ENCODE measurements at places on chromosomes 7 and 10.
A peak's percentile ranks its signal among the peaks of the same experiment; 100 is the strongest.

DNA sequence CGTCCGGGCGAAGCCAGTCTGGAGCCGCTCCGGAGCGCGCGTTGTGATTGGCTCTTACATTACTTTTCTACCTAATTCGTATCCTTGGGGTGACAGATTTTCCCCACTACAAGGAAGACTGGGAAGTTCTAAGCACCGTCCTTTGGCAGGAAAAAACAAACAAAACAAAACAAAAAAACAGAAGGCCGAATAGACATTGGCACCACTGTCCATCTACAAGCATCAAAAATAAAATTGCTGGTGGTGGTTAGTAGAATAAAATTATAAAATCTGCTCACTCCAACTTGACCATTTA, 651 bp upstream of the SKAP2 start:
- no peak for DNase-seq

GRCh38 chr10:131805696-131806095, 95.1 kb upstream of the PPP2R2D start:
- DNase-seq, result no peak

GRCh38 chr10:124989526-124989925, 47.6 kb downstream of the ZRANB1 start:
- DNase-seq, result peak; percentile 41

DNA sequence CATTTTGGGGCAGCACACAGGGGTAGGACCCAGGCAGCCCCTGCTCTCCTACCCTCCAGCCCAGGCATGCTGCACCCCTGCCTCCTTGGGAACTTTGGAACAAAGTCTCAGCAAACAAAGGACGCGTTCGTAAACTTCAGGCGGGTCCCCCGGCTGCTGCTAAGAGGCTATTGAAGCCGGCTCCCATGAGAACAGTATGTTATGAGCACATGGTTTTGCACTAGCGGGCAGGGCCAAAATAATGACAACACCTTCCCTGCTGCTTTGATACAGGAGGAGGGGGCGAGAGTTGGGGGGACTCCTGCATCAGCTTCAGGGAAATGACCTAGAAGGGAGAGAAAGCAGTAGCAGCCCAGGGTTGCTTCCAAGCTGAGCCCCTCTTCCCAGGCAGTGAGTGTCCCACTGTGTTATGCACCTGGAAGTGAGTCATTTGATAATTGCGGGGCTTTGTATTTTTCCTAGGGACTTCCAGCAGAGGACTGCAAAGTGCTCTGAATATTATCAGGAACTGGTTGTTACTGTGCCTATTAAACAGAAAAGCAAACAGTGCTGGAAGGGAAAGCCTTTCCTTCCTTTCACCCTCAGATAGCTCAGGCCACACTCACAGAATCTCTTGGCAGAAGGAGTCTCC, 6.9 kb downstream of the ITPRIP start:
- DNase-seq, result peak; percentile 94

- no peak for DNase-seq
These were observed 29.0 kb upstream of the PRSS1 start for GRCh38 chr7:142720172-142720773.

DNA sequence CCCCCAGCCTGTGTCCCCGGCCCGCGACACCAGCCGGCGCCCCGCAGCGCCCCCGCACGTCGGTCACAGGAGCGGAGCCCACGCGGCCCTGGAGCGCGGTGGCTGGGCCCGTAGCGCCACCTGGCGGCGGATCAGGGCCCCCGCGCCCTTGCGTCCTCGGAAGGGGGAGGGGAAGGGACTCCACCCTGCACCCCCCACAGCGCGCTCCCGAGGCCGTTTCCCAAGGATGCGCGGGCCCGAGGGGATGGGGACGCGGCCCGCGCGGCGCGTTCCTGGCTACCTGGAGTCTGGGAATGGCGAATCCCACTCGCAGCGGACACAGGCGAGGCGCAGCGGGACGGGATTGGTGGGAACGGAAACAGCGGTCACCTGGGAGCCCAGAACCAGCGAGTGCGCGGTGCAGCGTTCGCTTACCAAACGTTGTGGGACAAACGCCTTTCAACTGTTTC, 23.8 kb upstream of the MKI67 start:
- DNase-seq, result peak; percentile 50

DNA sequence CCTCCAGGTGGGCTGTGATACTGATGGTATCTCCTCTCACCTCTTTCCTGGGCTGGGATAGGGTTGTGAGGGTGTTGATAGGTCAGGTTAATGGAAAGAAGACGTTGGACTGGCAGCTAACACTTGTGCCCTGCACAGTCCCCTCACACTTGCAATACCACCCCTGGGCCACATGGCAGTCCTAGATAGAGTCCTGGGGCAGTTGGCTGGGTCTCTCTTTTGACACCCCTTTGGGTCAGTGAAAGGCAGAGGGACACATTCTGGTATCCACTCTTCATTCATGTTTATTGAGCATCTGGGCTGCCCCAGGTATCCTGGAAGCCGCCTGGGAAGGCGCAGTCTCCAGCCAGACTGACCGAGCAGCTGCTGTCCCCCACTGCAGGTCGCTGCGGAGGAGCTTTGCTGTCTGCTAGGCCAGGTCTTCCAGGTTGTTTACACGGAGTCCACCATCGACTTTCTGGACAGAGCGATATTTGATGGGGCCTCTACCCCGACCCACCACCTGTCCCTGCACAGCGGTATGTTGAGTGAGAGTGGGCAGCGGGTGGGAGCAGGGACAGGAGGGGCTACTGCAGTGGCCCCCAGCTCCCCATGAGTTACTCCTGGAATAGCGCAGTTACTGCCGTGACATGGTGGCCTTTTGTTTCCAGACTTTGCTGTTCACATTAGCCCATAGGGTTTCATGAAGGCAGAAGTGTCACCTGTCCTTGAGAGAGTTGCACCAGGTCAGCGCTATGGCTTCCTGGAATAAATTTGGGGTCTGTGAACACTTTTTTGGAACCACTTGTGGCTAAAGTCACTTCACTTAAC, 19.1 kb downstream of the NACAD start:
- DNase-seq, result no peak

- no peak for DNase-seq
These were observed 12.1 kb downstream of the AVL9 start for GRCh38 chr7:32507414-32507813.

DNA sequence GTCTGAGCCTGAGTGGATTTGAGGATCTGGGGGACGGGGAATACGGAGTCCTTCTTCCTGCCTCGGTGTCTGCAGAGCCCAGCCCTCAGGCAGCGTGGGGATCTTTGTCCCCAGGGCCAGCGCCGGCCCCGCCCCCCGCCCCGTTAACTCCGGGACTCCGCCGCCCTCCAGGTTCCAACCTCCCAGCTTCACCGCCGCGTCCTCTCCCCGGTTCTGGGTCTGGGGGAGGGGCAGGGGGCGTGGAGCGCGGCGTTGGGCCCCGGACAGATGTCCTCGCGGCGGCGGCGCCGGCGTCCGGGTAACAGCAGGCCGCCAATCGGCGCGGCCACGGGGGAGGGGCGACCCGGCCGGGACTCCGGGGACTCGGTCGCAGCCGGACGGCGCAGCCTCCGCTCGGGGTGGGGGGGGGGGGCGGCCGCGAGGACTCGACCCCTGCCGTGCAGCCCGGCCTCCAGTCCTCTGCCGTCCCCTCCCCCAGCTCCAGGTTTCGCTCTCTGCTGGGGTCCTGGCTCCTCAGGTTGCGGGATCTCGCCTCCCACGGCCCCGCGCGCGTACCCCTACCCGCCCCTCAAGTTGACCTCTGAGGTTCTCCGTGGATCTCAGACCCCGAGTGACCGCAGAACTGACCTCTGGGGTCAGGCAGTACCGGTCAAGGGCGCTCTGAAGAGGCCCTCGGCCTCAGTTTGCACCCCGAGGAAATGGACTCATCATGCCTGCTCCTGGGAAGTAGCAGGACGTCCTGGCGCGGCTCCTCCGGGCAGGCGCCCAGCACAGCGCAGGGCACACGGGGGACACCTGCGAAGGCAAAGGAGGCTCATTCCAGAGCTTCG, 2.3 kb upstream of the ELFN1 start:
- no peak for DNase-seq

- DNase-seq, result no peak
These were observed 201.4 kb downstream of the HECW1 start for GRCh38 chr7:43313628-43314378.

DNA sequence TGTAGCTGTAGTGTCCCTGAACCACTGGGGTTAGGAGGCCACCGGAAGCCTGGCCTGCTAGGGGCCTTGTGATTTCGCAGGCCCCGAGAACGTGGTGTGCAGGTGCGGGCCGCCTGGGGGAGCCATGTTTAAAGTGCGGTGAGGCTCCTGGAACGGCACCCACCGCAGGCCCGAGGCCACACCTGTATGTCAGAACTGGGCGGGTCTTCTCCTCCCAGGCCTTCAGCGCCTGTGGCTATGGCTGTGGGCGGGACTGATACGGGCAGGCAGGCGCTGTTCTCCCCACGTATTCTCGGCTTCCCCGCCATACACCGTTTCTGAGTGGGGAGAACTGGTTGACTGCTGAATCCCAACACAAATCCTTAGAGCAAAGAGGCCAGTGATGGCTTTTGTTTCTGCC, 74.8 kb downstream of the DNAJB6 start:
- DNase-seq, result no peak

DNA sequence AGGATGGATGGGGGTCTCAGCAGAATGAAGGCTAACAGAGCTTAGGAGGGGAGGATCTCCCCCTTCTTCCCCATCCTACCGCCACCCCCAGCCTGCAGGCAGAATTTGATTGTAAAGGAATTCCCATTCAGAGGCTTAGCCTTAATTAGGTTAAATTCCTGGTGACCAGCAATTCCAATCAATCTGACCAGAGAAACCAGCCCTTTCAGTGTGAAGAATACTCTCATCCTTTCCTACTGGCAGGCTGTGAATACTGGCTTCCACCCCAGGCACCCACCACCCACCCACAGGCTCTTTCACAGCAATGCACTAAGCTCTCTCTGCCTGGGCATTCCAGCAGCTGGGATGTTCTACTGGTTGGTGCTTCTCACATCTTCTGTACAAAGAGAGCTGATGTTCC, 137.9 kb upstream of the LYZL1 start:
- DNase-seq, result no peak

- DNase-seq, result peak; percentile 95
These were observed 1107.2 kb downstream of the NRG3 start for GRCh38 chr10:82982110-82982608.

GRCh38 chr7:45068236-45069023, 20.3 kb downstream of the NACAD start:
- DNase-seq, result no peak

DNA sequence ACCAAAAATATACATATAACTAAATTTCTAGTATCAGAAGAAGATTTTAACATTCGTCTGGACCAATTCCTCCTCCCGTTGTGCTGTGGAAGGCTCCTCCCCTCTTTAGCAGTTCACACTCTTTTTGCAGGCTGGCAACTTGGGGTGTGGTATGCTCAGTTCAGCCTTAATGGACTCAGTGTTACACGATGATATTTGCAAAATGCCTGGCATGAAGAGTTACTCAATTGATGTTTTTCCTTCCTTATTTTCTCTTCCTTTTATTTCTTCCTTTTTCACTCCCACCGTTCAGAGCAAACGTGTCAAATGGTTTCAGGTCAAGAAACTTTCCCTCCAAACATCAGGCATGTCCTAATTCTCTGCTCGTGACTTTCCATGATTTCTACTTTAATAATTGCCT, 248.3 kb downstream of the PHF14 start:
- no peak for DNase-seq

GRCh38 chr10:7551950-7552716, 114.6 kb downstream of the ITIH5 start:
- DNase-seq, result no peak

DNA sequence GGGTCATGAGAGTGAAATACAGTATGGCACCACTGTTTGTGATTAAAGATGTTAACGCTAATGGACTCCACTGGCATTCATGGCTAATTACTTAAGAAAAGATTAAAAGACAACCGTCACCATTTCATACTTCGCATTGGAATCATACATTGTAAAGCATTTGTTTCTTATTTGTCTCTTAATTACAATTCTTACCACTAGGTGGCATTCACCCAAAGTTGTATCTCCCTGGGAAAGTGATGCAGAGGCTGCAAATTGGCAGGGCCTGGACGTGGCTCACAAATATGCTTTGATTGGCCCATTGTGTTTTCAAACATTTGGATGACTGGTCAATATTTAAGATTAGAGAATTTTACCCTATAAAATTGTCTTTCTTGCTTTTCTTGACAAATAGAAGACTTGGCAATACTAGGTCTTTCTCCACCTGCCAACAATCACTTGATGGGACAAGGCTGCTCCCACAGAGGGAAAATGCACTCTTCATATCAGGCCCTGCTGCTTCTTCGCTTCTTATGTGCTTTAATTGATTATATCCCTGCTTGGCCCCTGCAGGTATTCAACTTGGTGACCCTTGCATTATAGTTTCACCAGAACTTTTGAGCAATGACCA, 72.1 kb upstream of the STARD3NL start:
- DNase-seq, result peak; percentile 18

DNA sequence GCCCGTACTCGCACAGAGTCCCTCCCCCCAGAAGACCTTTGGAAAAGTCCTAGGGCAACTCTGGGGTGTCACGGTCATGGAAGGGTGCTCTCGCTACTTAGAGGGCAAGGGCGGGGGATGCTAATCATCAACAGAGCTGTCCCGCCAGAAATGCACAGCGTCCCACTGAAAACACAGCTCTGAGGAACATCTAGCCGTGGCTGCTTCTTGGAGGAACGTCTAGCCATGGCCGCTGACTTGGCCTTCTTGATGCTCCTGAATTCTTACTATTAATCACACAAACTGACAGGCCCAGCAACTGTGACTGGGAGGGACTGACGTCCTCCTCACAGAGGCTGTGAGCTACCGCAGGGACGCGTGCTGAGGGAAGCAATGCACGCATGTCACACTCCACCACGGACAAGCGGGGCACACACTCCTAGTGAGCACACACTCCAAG, 1.7 kb downstream of the TUBGCP2 start:
- no peak for DNase-seq

GRCh38 chr10:70575874-70576802, 26.4 kb downstream of the PRF1 start:
- DNase-seq, result peak; percentile 44

DNA sequence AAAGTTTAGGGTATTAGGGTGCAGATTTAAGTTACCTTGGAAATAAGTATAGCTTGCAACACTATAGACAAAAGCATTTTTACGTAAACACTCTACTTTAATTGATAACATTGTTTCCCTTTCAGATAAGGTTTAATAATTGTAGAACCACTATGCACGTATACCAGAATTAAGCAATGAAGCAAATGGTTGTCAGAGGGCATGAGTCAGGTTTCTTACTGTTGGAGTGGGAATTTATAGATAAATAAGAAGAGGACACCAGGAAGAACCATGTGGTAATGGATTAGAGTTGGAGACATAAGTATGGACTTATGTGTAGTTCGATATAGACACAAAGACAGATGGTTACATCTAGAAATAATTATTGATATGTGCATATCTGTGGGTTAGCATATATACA, 355.6 kb downstream of the ETV1 start:
- no peak for DNase-seq

DNA sequence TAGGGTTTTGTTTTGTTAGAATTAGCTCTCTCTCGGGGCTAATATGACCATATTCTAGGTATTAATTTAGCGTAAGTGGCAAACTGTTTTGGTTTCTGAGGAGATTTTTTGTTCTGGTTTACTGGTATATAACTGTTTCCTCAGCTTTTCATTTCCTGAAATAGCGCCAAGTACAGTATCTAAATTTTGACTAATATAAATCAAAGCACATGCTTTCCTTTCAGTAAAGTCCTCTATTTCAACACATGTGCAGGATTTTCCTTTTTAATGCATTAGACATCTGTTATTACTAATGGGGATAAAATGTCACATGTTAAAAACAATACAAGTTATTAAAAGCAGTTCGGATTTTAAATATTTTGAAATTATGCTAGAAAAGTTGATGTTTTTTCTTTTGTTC, 11.3 kb downstream of the FERD3L start:
- no peak for DNase-seq
